CD4-positive, alpha-beta T cell treated with Interleukin-15 for 4 hours (primary cell): ENCODE measurements at places on chromosomes 3 and 15.

- DNase-seq, result no peak
Measured at GRCh38 chr3:147589016-147589415, 179.9 kb downstream of the ZIC1 start.

DNA sequence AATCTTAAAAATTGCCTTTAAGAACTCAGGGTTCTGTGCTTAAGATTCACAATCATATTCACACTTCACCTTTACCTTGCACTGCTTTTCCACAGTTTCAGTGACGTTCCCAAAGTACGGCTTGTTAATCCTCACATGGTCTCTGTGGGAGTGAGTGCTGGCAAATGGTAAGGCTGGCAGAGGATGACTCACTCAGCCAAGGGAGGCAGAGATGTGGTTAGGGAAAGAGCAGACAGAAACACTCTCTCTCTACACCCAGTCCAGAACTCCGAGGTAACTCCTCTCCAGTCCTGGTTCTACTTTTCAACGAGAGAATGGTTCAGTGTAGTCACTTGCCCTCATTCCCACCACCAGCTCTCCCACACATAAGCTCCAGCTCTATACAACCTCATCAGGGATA lies 33.1 kb downstream of the RASGRP1 start:
- no peak for DNase-seq

DNA sequence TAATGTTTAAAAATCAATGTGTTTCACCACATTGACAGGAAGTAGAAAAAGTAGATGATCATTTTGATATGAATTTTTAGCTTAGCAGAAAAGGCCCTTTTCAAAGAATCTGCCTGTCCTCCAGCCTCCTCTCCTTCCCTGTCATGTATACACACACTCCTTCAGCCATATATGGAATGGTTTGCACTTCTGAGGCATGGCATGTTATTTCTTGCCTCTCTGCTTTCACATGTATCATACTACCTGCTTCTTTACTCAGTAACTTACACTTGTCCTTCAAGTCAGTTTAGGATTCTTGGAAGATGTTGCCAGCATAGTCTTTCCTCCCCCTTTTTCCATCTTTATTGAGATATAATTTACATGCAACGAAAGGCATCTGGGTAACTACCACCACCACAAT lies 79.0 kb downstream of the REC114 start:
- no peak for DNase-seq

- DNase-seq, result no peak
Measured at GRCh38 chr3:156764751-156765150, 61.4 kb upstream of the LEKR1 start.

DNA sequence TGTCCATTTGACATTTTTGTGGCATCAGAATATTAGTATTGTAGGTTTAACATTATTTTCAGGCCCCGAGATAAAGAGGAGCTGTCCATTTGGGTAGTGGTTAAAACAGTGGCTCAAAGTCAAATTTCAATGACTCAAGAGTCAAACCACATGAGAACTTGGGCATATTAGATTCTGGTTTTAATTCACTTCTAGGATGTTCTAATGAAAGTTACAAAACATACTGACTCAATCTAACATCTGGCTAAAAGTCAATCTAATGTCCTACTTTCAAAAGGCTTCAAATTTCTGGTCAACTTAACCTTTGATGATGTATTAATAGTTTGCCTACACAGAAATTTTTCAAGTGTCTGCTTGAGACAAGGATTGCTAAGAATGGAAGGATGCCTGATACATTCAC lies 112.4 kb downstream of the ABI3BP start:
- no peak for DNase-seq

- DNase-seq, result no peak
Measured at GRCh38 chr3:103894162-103894822, 1459.5 kb downstream of the ZPLD1 start.

GRCh38 chr15:92889390-92890107 lies 10.6 kb upstream of the CHD2 start:
- no peak for DNase-seq
